ENCODE measurements at places on chromosomes 7 and 10. TPM values are rescaled to one million over a fixed set of nuclear protein-coding genes. Genes with fewer than 3 reads are reported as not detected.

DNA sequence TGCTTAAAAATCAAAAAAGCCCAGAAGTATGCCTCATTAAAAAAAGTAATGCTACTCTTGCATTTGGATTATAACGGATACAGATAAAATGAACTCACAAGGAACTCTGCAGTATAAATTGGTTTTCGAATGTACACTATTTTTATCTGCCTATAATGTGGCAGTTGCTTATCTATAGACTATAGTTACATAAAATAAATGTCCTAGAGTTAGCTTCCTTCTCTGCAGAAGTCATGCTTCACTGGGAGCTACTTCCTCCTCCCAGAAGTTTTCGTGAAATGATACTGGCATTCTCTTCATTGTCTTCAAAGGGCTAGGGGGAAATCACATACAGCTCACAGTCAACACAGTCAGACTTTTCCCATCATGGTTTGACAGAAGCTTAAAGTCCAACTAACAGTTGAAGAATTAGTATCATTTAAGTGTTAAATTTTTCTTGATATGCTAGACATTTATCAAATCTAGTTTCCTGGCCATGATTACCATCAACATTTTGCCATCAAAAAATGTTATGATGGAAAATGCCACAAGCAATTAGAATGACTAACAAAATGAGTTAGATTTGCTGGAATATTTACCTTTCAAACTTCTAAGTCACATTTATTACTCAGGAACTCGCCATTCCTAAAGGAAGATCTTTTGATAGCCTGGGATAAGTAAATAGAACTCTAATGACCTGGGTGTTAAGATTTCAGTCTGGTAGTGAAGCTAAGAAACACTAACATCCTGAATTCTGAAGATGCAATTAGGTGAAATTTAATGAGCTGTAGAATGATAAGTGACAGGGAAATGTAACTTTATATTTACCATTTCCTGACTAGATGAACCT is 87.3 kb upstream of the TRIL start:
- no peak for DNase-seq

DNA sequence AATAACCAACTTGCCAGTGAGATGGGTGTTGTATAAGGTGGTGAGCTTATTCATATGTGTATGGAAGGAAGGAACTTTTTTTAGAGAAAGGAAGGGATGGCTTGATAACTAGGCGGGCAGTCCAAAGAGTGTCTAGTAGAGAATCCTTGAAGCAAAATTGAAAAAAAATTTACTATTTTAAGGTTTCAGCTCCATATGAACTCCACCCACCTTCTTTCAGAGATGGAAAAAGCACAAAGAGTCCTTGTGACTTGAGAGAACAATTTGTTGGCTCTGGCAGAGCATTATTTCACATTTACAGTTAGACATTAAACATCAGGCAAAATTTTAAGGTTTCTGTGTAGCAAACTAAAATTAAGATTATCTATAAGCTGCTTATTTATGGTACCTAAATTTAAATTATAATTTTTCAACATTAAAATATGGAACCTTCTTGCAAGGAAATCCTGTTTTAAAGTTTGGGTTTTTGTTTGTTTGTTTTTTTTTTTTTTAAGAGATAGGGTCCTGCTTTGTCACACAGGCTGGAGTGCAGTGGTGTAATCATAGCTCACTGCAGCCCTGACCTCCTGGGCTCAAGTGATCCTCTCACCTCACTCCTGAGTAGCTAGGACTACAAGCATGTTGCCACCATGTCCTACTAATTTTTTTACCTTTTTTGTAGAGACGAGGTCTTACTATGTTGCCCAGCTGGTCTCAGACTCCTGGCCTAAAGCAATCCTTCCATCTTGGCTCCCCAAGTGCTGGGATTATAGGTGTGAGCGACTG is 12.2 kb downstream of the PTPN12 start:
- DNase-seq = no peak

DNA sequence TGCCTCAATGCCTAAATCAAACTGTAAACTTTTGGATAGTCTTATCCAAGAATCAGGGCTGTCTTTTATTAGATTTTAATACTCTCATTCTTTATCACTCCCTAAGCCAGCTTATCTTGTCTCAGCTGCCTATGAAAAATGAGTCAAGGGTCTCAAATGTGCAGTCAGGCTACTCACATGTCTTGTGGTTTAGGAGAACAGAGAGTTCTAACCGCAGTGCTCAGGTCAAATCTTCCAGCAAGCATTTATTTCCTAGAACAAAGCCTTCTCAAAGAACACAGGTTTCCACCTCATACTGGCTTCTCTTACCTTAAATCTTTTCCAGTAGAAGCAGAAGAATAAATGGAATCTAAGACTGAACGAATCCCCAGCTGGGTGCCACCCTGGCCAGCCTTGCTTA is 23.5 kb downstream of the HTR5A start:
- DNase-seq = no peak

FGL2 gene
- 0.63 TPM for total RNA-seq

DNA sequence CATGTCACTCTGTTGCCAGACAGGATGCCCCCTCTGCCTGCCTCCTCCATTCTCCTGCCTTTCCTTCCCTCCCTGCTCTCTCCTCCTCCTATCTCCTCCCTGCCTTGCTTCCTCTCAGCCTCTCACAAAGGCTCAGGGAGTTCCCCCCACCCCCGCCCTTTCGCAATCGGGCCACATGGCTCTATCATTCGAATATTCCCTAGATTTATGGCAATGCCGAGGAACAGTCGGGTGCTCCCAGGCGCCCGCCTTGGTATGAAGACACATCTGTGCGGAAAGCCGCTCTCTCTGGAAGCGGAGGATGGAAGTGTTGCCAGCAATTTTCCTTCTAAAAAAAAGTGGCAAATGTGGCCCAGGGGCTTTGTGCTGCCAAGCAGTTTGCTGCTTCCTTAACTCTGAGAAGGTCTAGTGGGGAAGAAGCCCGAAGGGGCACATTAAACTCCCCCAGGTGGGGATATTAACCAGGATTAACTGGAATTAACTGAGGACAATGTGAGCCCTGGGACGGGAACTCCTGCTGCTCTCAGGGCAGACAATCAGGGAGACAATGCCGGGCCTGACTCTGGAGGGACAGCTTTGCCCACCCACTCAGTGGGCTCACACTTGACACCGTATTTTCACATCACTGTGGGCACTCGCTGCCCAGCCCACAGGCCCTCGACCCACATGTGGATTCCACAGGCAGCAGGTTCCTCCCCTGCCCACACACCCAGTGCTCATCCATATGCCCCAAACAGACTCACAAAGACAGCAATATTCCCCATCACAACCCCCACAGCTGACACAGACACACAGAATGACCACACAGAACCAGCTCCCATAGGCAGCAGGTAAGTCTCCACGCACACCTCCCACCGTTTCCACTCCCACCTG is 88.4 kb upstream of the SMNDC1 start:
- DNase-seq = no peak

DNA sequence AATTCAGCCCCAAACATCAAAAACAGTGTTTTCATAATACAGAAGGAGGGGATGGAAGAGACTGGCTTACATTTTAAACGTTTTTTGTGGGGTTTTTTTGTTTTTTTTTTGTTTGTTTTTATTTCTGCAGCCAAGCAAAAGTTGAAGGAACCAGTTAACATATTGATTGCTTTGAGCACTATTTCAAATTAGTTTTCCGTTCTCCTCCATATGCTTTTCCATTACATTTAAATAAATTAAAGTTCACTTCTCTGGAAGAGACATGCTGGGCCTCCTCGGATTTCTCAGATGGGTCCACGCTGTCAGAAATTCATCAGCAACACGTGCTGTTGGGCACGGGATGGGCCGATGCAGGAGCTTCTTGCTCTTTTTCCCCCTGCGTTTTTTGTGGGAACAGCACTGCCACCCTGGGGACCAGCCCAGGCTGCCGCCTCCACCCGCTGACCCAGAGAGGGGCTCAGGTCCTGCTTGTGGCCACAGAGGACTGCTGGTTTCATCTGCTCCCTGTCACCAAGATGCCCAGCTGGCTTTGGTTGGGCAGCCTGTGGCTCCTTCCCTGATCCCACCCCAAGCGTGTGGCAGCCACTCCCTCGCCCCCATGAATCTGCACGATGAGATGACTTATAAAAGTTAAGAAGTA is 67.7 kb upstream of the CHST15 start:
- no peak for DNase-seq

DNA sequence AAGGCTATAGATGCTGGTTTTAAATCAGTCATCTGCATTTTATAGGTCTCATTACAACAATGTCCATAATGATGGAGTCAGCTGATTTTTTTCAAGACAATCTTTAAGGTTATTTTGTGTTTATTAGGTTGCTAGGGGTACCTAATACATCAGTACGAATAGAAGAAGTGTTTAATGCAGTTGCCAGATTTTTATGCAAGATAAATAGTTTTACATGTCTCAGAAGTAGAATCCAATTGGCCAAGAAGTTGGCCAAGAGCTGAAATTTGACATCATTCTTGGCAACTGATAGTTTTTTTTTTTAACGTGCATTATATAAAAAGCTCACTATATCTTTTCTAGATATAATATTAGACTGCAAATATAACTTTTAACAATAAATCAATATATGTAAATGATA is 208.5 kb downstream of the TRIL start:
- DNase-seq = no peak

DNA sequence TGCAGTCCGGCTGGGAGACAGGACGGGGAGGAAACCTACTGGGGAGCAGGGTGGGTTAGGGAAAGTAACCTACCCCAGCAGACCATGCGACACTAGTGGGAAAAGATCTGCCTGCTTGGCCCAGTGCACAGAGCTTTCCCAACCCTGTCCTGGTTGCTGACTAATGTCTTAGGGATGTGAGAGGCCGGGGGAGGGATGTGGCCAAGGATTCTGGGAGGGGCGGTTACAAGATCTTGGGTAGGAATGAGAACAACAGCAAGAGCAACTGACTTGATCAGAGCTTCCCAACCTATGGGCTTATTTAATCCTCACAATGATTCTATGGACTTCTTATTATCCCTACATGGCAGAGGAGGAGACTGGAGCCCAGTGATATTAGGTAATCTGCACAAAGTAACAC is 24.0 kb upstream of the EIF5AL1 start:
- no peak for DNase-seq

GRCh38 chr10:106960812-106961211 is 203.7 kb downstream of the SORCS1 start:
- DNase-seq = no peak

DNA sequence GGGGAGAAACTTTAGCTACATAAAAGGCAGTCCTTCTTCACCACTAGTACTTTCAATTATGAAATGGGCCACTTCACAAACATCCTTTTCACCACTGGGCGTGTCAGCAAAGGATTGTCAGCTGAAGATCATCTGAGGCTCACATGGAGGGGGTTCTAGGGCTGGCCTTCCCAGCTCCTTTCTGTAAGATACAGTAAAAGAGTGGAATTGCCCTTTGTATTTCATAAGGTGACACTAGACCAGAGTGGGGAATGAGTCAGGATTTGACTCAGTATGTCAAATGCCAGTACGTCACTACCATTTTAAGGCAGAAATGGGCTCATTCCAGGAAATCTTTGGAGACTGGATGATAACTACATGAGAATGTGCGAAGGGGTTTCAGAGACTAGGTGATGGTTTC is 21.2 kb upstream of the BLOC1S2 start:
- DNase-seq = no peak

DNA sequence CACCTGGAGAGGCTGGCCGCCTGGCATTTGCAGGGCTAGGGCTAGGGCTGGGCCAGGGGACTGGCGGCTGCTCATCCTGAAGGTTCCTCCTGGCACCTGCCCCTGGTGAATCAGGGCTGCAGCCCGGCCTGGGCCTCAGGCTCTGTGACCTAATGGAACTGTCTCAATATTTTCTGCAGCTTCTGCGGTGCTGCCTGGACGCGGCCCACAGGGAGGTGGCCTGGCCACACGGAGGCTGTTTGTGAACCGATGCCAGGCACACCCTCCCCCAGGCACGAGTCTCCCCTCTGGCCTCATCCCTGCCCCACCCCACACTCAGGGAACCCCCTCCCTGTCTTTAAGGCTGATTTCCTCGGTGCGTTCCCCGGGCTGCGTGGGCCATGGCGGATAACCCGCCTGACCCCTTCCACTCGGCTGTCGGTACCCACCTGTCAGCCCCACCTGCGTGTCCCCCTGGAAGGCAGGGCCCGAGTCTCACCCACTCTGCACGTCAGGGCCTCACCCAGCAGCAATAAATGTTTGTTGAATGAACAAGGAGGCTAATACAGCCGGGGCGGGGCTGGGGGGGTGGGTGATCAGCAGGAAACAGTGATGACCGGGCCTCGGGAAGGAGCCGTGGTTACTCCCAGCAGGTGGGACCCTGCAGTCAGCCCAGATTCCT is 54.5 kb upstream of the DNAJB6 start:
- no peak for DNase-seq

COL1A2 gene
- total RNA-seq = 0.56 TPM

DNA sequence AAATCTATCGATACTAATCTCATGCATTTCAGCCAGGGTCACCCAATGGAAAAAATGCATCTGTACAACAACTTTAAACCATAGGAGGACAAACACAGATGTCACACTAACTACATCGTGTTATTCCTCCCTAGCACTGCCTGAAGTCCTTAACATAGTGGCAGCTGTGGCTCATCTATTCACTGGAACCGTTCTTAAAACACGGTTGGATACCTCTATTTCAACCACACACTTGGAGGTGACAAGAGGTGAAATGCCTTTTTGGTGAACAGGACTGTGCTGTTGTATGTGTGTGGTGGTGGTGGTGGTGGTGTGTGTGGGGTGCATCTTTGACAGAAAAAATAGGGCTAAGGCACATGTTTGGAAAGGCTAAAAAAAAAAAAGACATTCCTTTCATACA is 93.1 kb downstream of the NRP1 start:
- DNase-seq = no peak

TAS2R5 gene
- 0.83 TPM for total RNA-seq

DNA sequence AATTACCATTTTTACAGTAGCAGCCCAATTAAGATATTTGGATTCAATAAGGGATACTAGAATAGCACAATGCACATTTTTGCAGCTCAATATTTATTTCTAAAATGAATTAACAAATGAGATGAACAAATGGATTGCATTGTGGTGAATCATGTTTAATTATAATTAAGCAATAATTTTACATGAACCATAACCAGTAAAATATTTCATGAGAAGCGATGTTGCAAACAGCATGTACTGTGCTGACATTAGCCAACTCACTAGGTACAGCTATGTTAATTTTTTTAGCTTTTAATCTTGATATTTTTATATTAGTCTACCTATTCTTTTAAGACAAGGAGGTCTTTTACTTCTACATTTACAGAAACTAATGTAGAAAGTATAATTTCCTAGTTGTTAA is 399.1 kb upstream of the AKR1E2 start:
- DNase-seq = no peak

- DNase-seq = no peak
Observed at GRCh38 chr7:71372991-71373390, 241.0 kb downstream of the GALNT17 start.

- no peak for DNase-seq
Observed at GRCh38 chr7:113392841-113393540, 274.6 kb upstream of the SMIM30 start.

DNA sequence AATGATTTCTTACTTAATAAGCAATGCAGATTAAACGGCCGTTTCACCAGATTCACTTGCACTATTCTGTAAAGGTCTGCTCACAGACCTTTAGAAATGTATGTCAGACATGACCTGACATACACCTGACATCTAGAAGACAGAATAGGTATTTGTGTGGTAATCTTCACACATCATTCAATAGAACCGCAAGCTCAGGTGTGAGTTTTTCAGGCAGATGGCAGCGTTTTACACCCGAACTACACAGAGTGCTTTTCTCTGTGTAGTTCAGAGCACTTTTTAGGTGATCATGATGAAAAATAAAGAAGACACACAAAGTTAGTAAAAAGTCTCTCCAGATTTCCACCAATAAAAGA is 63.2 kb downstream of the PRKCQ start:
- DNase-seq = no peak

GRCh38 chr7:56105508-56105907 is 768 bp downstream of the CHCHD2 start:
- DNase-seq = peak; percentile 51

NUDT13 gene
- total RNA-seq = 2.3 TPM

DLG5 gene
- total RNA-seq = 4.8 TPM

FOXI2 gene
- not detected for total RNA-seq
